ENCODE measurements at places on chromosomes 13 and 19. TPM values are rescaled to one million over a fixed set of nuclear protein-coding genes. Genes with fewer than 3 reads are reported as not detected.
A peak's percentile ranks its signal among the peaks of the same experiment; 100 is the strongest.

DNA sequence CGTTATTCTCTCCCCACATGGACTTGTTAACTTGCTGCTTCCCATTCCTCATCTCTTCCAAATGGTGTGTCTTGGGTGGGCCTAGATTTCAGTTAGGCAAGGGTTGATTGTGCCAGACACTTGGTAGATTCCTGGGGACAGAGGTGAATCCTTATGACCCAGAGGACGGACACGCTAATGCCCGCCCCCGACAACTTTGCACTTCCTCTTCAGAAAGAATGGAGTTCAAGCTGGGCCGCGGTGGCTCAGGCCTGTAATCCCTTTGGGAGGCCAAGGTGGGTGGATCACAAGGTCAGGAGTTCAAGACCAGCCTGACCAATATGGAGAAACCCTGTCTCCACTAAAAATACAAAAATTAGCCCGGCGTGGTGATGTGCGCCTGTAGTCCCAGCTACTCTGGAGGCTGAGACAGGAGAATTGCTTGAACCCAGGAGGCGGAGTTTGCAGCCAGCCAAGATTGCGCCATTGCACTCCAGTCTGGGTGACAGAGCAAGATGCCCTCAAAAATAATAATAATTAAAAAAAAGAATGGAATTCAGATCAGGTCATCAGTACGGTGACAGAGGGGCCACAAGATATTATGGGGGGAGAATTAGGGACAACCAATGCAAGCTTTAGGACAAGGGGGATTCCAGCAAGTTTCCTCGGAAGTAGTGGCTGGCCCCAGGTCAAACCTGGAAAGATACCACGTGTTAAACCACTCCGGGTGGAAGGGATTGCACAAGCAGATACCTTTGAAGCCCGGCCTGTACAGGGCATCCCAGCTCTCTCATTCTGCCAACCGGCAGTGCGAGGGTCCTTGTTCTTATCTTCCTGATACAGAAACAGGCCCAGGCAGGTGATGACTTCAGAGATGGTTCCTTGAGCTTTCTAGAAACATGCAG lies 2.7 kb downstream of the MYO9B start:
- H3K27me3 ChIP-seq = no peaks in the 10 kb centered on the region
- no peak overlapping the region for H3K27ac ChIP-seq
- DNase-seq = no peak
- H3K36me3 ChIP-seq = no peaks in the 10 kb centered on the region

GRCh38 chr13:110298505-110299282 lies 8.3 kb downstream of the COL4A1 start:
- H3K36me3 ChIP-seq = no peaks in the 10 kb centered on the region
- no peak overlapping the region for H3K27ac ChIP-seq
- DNase-seq = no peak
- no peaks in the 10 kb centered on the region for H3K4me1 ChIP-seq
- peaks cover 40% of the 10 kb centered on the region for H3K27me3 ChIP-seq

- peaks cover 35% of the 10 kb centered on the region for H3K4me1 ChIP-seq
- DNase-seq = peak; percentile 19
- H3K36me3 ChIP-seq = peaks cover 7% of the 10 kb centered on the region
These were observed 57.8 kb downstream of the GGACT start for GRCh38 chr13:100530671-100531213.

DNA sequence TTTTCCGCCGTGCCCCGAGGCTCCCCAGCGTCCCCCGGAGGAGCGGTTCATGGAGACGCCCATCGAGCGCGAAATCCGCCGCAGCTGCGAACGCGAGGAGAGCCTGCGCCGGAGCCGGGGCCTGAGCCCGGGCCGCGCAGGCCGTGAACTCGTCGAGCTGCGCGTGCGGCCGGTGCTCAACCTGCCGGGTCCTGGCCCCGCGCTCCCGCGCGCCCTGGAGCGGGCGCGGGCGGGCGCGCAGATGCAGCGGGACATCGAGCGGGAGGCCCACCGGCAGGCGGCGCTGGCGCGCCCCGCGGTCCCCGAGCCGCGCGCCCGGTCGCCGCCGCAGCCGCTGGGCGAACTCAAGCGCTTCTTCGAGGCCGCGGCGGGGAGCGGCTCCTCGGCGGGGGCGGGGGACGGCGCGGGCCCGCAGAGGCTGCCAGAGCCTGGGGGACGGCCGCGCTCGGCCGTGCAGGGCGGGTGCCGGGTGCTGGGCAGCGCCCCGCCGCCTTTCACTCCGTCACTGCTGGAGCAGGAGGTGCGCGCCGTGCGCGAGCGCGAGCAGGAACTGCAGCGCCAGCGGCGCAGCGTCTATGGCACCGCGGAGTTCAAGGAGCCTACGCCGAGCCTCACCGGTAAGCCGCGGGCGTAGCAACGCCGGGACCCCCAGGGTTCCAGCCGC lies 807 bp downstream of the MISP3 start:
- DNase-seq = no peak
- no peaks in the 10 kb centered on the region for H3K27me3 ChIP-seq
- H3K4me1 ChIP-seq = peaks cover 8% of the 10 kb centered on the region

DNA sequence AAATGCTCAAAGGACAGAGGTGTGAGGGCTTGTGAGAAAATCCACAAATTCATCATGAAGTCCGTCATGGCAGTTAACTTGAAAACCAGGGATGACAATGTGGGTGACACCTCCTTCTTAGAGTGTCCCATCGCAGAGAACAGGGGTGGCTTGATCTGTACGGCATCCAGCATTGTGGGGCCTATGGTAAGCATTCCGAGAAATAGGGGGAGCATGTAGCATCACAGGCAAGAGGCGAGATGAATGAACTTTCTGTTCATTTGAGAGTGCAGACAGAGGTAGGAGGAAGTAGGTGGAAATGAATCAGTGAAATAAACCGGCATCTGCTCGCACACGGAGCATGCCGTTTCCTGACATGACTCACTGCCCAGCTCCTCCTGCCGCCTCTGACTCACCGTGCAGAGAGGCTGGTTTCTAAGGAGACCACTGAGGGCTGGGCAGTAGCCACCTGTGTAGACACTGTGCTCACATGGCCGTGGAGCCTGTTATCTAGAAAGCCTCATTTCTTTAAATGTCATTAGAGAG lies 339.0 kb downstream of the RFC3 start:
- DNase-seq = peak; percentile 72
- peaks cover 21% of the 10 kb centered on the region for H3K4me1 ChIP-seq
- no peak overlapping the region for H3K4me3 ChIP-seq
- H3K36me3 ChIP-seq = no peaks in the 10 kb centered on the region
- no peak overlapping the region for H3K27ac ChIP-seq

DNA sequence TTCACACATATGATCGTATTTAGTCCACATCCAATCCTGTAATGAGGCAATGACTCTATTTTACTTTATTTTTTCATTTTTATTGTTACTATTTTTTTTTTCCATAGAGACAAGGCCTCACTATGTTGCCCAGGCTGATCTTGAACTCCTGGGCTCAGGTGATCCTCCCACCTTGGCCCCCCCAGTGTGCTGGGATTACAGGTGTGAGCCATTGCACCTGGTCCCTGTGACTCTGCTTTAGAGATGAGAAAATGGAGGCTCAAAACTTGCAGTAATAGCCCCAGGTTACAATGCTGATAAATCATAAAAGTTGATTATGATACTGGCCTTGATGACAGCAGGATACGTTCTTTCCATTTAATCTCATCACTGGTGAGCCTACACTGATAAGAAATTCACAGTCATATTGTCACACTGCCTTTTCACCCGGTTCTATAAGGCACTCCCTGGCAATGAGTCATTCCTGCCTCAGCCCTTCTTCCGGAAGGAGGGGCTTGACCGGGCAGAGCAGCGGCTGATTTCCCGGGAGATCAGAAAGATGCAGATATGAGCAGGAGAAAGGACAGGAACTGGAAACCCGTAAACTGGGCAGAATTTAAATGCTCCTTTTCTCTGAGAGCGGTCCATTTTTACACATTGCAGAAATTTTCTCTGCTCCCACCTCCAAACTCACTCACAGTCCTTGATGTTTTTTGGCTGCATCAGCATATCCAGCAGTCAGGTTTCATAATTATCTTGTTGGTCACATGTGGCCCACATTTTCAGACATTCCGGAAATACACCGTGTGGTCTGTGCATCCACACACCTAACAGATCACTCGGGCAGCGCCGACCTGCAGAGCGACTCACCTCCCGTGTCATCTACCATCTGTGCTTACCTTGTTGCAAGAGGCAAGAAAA lies 616.4 kb downstream of the EFNB2 start:
- DNase-seq = peak; percentile 3
- no peaks in the 10 kb centered on the region for H3K36me3 ChIP-seq
- H3K27ac ChIP-seq = no peak overlapping the region
- no peaks in the 10 kb centered on the region for H3K4me1 ChIP-seq
- H3K27me3 ChIP-seq = no peaks in the 10 kb centered on the region

The CYP2A7 gene
- total RNA-seq = not detected

The DHDH gene
- total RNA-seq = 0.29 TPM

The SAFB gene
- 28.4 TPM for total RNA-seq

Measured in HepG2 (cell line).